NT2/D1 (cell line): ENCODE measurements at places on chromosomes 5 and 9.

GRCh38 chr9:78146241-78146640 is 89.6 kb upstream of the CEP78 start:
- no peak for DNase-seq

DNA sequence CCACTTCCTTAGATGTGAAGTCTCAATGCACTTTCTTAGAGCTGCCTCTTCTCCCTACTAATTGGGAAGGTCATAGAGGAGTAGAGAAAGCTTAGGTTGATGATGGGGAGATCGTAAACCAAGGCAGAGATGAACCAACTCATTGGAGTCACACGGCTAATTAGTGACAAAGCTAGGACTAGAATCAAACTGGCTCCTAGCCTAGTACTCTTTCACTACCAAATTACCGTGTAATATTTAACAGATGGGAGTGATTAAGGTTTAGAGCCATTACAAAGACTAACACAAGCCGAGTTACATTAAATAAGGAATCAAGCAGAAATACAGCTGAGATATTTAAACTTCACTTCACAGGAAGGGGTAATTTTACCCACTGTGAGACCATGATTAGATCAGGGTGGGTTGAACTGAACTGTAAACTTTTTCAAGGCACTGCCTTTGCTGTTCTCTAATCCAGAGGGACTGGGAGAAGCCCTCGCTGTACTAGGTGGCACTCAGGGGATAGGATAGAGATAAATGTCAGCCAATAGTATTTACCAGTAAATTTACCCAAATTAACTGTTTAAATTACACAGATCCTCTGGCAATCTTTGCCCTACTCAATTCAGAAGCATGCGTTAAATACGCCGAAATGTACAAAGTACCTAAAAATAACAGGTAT is 166.4 kb upstream of the PIK3R1 start:
- no peak for DNase-seq

- DNase-seq: no peak
Measured at GRCh38 chr5:149054416-149054815, 8.4 kb downstream of the SH3TC2 start.

DNA sequence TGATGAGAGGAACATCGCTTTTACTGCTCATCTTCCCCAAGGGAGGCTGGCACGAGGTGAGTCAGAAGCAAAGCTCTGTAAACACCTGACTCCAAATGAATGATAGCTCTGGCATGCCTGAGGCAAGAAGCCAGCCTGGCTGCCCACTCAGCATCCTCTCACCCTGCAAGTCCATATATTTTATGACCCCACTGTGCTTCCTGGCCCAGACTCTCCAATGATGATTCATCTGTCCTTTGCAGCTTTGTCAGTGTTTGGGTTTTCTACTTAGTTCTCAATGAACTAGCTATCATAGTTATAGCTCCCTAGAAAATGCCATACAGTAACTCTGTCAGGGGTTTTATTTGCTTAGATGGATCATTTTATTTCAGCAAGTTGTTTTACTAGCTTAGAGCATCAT is 52.1 kb upstream of the FSTL4 start:
- no peak for DNase-seq

GRCh38 chr5:32542216-32543059 is 42.9 kb upstream of the SUB1 start:
- no peak for DNase-seq

- no peak for DNase-seq
Measured at GRCh38 chr5:150513375-150514309, 5.7 kb downstream of the NDST1 start.

DNA sequence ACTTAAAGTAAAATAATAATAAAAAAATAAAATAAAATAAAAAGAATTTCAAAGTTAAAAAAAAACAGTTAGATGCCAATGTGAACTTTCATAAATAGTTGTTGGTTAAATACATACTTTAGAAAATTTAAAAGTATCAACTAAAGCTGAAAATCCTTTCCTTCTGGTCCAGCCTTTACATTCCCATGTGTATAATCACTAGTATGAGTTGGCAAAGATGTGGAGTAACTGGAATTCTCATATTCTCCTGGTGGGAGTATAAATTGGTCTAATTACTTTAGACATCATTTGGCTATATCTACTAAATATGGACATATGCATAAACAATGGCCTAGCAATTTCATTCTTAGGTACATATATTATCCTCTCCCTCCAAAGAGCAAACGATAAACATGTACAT is 619.9 kb downstream of the PTPRD start:
- no peak for DNase-seq

GRCh38 chr9:136050701-136051452 is 44.2 kb downstream of the NACC2 start:
- DNase-seq: no peak

DNA sequence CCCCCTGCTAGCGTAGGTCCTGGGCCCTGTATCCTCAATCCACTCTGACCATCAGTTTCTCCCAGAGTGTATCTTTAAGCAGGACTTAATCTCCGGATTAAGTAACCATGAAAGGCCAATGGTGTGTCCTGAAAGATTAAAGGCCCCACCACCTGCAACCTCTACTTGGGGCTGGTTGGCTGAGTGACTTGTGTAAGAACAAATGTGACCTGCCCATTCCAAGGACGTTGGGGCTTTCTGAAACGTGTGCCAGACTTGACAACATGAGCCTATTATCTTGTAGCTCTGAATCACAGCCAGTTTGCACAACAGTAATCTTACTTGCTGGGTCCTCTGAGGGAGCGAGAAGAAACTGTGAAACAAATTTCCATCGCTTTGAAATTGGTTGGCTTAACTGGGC is 3.1 kb upstream of the PRELID2 start:
- no peak for DNase-seq

GRCh38 chr5:91059409-91059808 is 323.7 kb downstream of the ARRDC3 start:
- DNase-seq: no peak

GRCh38 chr5:163506726-163507125 is 1.3 kb downstream of the MAT2B start:
- no peak for DNase-seq

DNA sequence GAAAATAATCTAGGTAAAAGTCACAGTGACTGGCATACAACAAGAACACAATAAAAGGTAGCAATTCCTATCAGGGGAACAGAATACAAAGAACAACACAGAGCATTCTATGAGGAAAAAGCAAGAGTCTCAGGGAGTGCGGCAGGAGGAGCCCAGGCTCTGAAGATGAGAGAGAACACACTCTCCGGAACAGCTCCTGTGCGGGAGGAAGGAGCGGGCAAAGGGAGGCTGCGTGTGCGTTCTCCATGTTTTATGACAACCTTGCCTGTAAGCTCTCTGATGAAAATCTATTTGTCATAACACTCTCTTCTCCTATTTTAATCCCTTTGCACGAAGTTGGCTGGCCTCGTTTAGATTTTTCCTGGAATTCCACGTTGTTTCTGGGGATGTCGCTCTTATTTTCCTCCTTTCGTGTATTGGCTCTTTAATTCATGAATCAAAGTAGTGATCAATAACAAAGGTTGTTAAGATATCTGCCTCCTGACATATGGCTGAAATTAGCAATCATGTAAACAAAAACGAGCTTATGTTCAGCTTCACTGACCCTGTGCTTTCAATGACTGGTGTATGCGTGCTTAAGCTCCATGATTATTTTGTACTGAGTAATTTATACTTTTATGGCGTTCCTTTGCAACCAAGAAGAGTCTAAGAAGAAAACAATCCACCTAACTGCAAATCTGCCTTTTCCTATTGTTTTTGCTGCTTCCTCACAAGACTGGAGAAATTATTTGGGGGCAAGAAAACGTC is 109.5 kb downstream of the MYO10 start:
- DNase-seq: no peak

DNA sequence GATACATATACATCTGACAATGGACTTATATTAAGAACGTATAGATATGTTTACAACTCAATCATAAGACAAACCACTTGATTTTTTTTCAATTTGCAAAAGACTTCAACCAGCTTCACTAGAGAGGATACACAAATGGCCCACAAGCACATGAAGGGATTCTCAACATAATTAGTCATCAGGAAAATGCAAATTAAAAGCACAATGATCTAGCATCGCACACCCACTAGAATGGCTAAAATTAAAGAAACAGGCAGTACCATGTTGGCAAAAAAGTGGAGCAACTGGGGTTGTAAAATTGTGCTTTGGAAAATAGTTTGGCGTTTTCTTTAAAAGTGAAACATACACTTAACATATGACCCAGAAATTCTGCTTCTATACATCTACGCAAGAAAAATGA is 80.0 kb upstream of the TRIO start:
- no peak for DNase-seq

DNA sequence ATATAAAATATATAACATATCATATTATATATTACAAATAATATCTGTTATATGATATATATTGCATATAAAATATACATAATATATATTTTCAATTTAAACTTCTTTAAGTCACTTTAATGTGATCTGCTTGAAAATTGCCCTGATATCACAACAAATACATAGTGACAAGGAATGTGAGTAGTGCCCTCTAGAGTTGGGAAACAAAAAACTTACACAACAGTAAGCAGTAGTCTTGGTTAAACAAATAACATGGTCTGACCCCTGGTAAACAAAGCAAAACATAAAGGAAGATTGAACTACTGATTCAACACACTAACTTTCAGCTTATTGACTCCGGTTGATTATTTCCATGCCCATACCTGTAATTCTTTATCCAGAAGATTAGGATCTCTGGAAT is 188.3 kb upstream of the NMUR2 start:
- DNase-seq: no peak

DNA sequence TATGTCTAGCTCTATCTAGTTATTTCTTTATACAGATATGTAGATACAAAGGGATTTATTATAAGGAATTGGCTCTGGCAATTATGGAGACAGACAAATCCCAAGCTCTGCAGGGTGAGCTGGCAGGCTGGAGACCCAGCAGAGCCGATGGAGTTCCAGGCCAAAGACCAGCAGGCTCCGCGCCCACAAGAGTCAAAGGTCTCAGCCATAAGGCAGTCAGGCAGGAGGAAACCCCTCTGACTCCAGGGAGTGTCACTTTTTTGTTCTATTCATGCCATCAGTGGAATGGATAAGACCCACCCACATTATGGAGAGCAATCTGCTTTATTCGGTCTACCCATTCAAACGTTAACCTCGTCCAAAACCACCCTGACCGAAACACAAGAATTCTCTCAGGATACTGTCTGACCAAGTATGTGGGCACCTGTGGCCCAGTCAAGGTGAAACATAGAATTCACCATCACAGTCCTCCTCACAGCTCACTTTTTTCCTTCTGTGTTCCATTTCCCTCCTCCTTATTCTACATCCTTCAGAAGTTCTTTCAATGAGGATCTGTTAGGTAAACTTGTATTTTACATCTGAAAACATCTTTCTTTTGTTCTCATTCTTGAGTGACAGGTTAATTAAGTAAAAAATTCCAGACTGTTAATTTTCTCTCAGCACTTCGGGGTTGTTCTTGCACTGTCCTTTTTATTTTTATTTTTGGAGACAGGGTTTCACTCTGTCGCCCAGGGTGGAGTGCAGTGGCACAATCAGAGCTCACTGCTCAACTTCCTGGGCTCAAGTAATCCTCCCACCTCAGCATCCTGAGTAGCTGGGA is 21.2 kb downstream of the RNF130 start:
- DNase-seq: no peak

- DNase-seq: no peak
Measured at GRCh38 chr5:882253-883183, 10.1 kb downstream of the BRD9 start.

- DNase-seq: no peak
Measured at GRCh38 chr5:132777209-132778069, at the start of gene SEPTIN8. TSS of gene SEPTIN8 (minus strand) at chr5:132777239. CDS start at chr5:132777137, 102 bp downstream.

- DNase-seq: no peak
Measured at GRCh38 chr9:122294531-122294930, 29.8 kb downstream of the MRRF start.

- DNase-seq: no peak
Measured at GRCh38 chr5:65068410-65068809, 299.7 kb downstream of the CWC27 start.

GRCh38 chr9:77987081-77987656 is 44.4 kb downstream of the GNAQ start:
- no peak for DNase-seq

DNA sequence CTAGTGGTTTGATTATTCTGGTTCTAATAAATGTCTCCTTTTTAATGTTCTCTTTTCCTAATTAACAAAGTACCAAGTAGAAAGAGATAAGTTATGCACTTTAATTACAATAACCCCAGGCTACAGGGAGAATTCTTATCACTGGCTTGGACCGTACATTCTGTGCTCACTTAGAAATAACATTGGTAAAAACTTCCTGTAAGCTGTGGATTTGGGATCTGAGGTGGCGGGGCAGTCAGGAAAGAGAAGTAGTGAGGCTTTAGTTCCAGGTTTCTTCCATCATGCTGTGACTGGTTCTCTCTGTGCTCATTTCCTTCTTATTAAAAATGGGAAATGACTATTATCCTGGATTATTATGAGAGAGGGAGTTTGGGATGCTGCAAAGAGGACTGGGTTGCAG is 142.0 kb downstream of the EGFLAM start:
- no peak for DNase-seq

- DNase-seq: no peak
Measured at GRCh38 chr5:168903061-168903460, 323.9 kb upstream of the PANK3 start.

DNA sequence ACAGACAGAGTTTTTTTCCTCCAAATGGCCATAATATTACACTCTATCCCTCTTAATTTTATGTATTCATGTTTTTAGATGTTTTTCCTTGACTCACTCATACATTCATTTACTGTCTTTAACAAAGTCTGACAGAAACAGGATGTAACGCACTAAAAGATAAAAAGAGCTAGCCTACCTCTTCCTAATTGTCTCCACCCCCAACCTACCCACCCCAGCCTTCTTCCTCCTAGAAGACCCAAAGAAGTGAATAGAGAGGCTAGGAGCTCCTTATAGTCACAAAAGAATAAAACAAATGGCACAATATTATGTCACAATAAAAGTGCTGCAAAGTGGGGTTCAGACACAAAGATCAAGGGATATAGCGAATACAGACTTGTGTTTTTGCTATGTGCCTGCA is 719 bp downstream of the NOL8 start:
- DNase-seq: no peak

- DNase-seq: no peak
Measured at GRCh38 chr9:81600631-81601030, 88.7 kb downstream of the TLE1 start.

- DNase-seq: no peak
Measured at GRCh38 chr5:125180231-125180829, 433.9 kb upstream of the ZNF608 start.

- no peak for DNase-seq
Measured at GRCh38 chr5:58107704-58108103, 352.2 kb downstream of the PLK2 start.
